ENCODE measurements at places on chromosomes 6 and 20. TPM values are rescaled to one million over a fixed set of nuclear protein-coding genes. Genes with fewer than 3 reads are reported as not detected.

The FAM162B gene
- not detected for total RNA-seq

The MLIP gene
- not detected for total RNA-seq

The HLA-DMA gene
- 39.7 TPM for total RNA-seq

The DPPA5 gene
- total RNA-seq: not detected

The JPH2 gene
- total RNA-seq: not detected

The GDAP1L1 gene
- total RNA-seq: not detected

The HUS1B gene
- 1.6 TPM for total RNA-seq

The TAP2 gene
- 96.2 TPM for total RNA-seq

The RAET1E gene
- not detected for total RNA-seq

The MMP24 gene
- not detected for total RNA-seq

The HTR1E gene
- total RNA-seq: not detected

The GMPR gene
- total RNA-seq: 0.91 TPM

The TCP11 gene
- not detected for total RNA-seq

The BFSP1 gene
- total RNA-seq: not detected

- DNase-seq: no peak
Measured at GRCh38 chr6:129460221-129460620, 249.8 kb downstream of the ARHGAP18 start.

- no peak for DNase-seq
Measured at GRCh38 chr6:54248994-54249393, 59.2 kb upstream of the TINAG start.

DNA sequence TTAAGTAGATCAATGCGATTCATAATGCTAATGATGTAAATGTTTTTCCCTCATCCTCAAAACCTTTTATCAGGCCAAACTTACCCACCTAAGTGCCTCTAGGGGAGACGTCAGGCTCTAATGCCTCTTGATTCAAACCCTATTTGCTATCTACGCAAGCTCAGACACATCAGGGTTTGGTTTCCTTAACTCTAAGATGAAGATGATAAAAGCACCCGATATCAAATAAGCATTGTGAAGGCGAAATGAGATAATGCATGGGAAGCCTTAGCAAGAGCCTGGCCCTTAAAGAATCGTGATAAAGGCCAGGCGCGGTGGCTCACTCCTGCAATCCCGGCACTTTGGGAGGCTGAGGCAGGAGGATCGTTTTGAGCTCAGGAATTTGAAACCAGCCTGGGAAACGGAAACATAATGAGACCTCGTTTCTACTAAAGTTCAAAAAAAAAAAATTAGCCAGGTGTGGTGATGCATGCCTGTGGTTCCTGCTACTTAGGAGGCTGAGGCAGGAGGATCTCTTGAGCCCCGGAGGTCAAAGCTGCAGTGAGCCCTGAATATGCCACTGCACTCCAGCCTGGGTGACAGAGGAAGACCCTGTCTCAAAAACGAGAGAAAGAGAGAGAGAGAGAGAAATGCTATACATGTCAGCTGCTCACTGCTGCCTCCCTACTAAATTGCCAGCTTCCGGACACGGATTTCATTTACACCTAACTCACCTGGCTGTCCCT is 13.5 kb downstream of the CNKSR3 start:
- DNase-seq: no peak

GRCh38 chr6:105608711-105609374 is 206.0 kb upstream of the PREP start:
- no peak for DNase-seq

DNA sequence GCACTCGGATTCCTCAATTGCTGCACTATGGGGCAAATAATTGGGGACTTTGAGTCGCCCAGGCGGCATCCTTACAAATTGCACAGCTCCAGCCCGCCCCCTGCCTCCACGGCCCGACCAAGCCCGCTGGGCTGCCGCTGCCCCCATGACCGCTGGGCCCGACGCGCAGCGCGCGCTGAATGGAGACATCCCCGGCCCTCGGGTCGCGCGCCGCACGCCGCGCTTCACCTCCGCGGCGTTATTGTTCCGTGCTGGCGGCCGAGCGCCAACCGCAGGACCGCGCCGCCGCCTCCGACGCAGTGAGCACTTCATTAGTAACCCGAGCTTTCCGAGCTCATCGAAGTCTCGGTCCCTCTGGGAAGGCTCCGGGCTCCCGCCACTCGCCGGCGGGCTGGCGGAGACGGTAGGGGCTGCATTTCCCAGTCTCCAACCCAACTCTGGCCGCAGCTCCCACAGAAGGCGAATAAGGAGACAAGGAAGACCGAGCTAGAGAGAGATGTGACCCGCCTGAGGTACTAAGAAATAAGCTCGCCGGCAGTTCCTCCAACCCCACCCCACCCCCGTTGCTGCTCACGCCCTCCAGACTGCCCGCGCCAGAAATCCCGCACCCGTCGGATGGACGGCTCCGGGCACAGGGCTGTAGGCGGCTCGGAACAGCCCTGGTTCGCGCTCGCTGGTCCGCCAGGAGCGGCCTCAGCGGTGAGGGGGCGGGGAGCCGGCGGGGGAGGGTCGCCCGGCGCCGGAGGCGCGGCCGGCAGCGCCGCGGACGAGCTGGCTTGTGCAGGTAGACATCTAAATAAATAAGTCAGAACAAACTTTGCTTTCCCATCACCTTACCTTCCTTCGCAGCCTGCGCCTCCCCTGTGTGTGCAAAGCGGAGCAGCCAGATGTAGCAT is 703 bp downstream of the EPHA7 start:
- no peak for DNase-seq

GRCh38 chr6:30441171-30441570 is 48.1 kb upstream of the HLA-E start:
- no peak for DNase-seq

DNA sequence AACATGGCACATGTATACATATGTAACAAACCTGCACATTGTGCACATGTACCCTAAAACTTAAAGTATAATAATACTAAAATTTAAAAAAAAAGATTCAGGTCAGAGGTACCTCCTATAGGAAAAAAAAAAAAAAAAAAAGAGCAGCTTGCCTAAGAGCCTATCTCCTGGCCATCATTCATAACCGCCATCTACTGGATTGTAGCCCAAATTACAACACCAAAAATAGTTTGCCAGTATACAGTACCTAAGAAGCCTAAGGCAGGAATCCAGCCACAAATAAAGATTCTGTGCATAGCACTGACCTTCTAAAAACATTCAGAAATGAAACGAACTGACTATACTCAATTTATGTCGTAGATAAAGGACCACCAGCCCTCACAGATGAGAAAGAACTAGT is 438.4 kb upstream of the ADGRB3 start:
- DNase-seq: no peak

DNA sequence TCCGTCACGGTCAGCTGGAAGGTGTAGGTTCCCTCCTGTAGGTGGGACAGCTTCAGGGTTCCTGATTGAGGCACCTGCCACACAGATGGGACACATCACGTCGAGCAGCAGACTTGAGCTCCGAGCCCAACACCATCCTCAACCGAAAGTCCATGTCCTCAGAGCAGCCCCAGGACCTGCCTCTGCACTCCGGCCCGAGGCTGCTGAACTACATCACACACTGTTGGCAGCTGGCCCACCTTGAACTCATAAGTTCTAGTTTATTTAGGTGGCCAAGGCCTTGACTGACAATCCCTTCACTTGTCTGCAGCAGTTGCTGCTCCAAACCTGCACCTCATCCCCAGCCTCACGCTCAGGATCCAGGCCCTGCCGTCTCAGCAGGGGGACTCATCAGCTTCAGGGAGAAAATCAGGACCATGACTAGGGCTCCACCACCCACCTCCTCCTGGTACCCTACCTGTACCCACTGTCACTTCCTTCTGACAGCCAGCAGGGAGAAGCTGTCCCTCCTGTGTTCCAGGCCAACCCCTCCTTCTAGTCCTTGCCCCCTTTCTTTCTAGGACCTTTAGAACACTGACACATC is 21.0 kb downstream of the LRP11 start:
- DNase-seq: no peak

DNA sequence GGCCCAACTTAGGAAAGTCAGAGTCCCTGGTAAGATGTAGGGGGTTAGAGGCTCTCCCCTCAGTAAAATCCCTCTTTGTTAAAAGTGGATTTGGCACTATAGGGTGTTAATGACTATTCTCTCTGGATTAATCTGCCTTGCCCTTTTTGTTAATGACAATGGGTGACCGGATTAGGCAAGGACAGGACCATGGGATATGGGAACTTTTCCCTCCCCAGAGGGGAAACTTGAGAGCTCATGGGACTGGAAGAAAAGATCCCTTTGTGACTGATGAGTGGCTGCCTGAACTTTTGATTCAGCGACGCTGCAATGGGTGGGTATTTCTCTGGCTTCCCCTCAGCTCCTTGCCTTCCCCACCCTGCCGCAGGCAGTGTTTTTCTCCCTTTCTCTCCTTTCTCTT is 12.2 kb upstream of the TAAR9 start:
- no peak for DNase-seq

DNA sequence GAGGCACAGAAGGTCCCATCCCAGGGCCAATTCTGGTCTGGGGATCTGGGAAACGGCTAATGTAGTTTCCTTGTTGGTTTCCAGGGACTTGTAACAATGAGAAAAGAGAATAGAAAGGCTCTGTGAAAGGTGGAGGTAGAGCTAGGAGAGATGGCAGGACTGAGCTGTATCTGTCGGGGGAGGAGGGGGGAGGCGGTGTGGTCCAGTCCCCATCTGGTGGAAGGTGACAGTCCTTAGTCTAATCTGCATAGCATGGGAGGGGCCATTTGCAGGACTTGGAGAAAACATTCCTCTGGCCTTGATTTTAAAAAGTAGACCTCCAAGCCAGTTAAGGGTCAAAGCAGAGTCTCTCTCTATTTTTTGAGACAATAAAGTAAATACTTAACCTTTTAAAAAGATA is 137.1 kb downstream of the DNAH8 start:
- DNase-seq: no peak

DNA sequence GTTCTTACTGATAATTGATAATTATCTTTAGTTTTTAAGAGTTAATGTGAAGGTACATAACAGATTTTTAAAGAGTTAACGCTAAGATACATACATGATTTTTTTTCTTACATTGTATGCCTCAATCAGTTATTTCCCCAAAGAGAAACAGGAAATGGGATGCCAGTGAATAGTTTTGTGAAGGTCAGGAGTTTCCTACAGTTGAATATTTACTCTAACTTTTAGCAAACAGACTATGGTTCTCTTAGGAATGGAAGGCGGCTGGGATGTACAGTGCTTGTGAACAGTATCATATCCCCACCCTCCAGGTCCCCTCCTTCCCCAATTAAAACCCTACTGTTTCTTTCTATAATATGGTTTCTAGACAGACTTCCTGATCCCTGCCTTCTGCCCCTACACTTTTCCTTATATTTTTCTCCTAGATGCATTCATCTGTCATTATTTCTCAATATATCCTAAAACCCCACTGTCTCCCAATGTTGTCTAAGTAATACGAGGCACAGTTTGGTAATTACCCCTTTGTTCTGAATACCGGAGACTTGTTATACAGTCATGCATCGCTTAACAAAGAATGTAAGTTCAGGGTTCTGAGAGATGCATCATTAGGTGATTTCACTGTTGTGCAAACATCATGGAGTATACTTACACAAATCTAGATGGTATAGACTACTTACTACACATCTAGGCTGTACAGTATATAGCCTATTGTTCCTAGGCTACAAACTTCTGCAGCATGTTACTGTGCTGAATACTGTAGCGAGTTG is 29.2 kb downstream of the SLC35A1 start:
- no peak for DNase-seq

DNA sequence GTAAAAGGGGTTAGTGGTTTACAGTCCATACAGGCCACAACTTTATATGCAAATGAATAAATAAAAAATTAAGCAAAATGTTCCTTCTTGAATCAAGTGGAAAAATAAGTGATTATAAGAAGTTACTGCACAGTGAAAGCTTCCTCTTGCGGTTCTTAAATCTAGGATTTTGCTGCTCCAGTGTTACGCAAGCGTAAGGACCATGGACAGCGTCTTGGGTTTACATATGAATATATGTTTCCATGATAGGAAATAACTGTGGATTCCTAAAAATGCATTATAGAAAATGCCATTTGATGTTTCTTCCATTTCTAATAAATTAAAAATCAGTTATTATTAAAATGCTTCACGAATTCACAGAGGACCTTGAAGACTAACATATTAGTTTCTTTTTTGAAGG is 176.6 kb upstream of the POU3F2 start:
- no peak for DNase-seq

- no peak for DNase-seq
Measured at GRCh38 chr6:165967810-165968407, 199.7 kb downstream of the TBXT start.

GRCh38 chr6:79802657-79803300 is 144.6 kb downstream of the ELOVL4 start:
- no peak for DNase-seq

- DNase-seq: no peak
Measured at GRCh38 chr20:13344671-13345070, 123.6 kb downstream of the ISM1 start.

GRCh38 chr6:24969343-24969860 is 33.6 kb upstream of the RIPOR2 start:
- DNase-seq: no peak

DNA sequence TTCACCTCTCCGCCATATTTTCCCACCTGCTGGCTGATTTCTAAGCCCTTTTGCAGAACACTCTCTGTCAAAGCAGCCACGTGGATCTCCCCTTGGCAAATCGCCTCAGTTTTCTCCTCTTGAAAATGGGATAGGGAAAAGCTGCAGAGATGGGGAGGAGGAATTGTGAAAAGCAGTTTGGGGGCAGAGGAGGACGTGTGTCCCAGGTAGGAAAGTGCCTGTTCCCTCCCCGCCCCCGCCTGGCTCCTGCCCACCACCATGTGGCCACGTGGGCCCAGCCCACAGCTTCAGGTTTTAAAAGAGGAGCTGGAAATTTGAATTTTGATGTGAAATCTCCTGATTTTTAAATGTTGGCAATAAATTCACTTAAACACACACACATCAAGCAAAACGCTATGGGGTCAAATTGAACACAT is 3.6 kb upstream of the CEBPB start:
- no peak for DNase-seq

- no peak for DNase-seq
Measured at GRCh38 chr6:80148220-80148619, 41.7 kb downstream of the BCKDHB start.

DNA sequence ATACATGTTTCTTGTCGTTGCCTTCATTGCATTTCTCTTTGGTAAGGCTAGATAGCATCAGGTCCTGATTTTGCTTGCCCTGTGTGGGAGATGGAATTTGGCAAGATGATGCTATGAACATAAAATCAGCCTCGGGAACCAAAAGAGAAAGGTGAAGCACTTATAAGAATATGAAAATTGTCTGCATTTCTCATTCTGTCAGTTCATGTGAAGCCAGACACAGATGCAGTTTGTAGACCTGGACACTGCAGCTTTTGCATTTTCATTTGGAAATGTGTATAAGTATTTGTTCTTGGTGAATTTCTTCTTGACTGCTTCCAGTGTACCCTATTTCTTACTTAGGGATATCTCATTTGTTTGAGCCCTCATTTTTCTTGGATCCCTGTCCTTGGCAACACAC is 1.3 kb downstream of the YWHAB start:
- no peak for DNase-seq

- DNase-seq: no peak
Measured at GRCh38 chr6:122734529-122735395, 44.8 kb upstream of the FABP7 start.

- DNase-seq: no peak
Measured at GRCh38 chr20:38338849-38339520, 7.3 kb upstream of the LBP start.

GRCh38 chr6:120055071-120055470 is 705.5 kb upstream of the MAN1A1 start:
- DNase-seq: no peak
